Omental fat pad (tissue), 4 donors: ENCODE measurements at places on chromosomes 7 and 10. TPM values are rescaled to one million over a fixed set of nuclear protein-coding genes. Genes with fewer than 3 reads are reported as not detected.

GRCh38 chr10:13271552-13272163 lies 28.2 kb downstream of the PHYH start:
- no peak for DNase-seq

DNA sequence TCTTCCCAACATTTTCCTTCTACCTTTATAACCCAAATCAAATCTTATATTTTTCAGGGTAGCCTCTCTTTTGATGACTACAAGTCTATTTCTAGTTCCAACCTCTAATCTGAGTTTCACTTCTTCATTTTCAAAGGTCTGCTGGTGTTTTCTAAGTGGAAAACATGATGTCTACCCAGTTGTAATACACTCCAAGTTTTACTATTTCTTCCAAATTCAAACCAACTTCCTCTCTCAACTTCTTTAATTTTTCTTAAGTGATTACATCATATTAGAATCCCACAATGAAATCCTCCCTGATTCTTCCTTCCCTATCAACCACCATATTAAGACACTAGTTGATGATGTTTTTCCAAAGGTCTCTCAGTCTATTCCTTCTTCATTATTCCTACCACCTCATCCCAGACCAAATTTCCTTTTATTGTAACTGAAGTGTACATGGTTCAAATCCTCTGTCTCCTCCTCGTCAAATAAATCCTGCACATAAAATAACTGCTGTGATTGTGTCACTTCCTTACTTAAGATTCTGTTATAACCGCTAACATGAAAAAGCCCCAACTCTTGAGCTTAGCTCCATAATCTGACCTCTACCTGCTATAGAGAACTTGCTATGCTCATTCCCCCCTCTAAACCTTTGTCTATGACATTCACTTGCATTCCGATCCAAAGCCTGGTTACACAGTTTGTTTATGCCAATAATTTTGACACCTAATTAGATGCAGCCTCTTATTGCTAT lies 12.7 kb downstream of the TAS2R38 start:
- DNase-seq: no peak

GRCh38 chr7:157771689-157772088 lies 434.9 kb downstream of the DNAJB6 start:
- DNase-seq: no peak

DNA sequence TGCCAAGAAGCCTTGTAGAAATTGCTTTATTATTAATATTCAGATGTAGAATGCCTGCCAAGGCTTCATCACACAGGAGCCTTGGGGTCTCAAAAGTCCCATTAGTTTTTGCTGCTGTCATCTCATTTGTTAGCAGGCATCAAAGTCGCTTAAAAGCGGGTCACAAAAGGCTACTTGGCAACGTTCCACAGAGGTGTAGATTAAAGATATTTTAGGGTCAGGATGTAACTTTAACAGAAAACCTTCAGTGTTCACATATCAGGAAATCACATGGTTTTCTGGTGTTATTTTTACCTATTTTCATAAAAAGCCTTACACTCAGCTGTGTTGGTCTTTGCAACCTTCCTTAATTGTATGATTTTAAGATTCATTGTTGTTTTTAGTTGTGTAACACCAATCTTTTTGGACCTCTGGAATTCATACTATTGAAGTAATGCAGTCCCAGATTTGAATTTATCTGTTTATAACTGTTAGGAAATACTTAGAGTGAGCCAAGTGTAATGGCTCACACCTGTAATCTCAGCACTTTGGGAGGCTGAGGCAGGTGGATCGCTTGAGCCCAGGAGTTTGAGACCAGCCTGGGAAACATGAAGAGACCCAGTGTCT lies 65.3 kb downstream of the TET1 start:
- no peak for DNase-seq

DNA sequence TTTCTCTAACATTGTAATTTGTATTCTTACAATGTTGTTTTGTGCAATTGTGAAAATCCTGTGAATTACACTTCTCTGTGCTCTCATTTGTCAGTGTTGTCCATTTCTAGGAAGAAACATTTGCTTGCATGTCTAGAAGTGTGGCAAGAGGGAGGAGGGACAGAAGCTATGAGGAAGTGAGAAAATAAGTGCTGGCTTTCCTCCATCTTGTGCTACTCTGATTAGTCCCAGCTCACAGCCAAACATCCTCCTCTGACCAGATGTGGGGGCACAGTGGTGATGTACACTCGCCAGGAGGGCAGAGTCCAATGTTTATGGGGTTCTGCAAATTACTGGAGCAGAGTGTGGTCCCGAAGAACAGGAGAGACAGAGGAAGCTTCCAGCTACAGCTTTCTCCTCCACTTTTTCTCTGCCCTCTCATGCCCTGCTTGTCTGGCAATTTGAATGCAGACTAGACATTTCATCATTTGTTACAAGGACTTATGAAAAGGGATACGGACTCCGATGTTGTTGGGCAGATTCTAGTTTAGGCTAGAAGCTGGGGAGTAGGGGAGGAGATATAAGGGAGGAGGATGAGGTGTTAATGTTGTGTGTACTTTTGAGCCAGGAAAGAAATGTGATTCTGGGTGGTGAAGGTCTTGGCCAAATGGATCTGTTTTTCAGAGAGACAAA lies 131.0 kb upstream of the C1GALT1 start:
- DNase-seq: no peak

DNA sequence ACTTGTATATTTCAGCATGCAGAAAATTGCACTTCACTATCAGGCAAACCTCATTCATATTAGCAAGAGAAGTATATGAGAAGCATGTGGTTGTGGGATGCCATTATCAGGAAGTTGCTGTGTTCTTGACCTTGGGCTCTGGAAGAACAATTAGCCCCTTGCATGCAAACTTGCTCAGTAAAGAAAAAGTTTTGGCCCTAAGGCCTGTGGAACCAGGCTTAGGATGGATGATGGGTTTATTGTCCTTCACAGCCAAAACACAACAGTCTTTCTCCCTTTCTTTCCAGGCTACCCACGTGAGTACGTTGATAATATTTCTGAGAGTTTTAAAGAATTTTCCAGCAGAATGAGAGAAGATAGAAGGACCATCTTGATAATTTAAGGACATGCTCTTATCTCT lies 166.4 kb downstream of the AUTS2 start:
- no peak for DNase-seq

DNA sequence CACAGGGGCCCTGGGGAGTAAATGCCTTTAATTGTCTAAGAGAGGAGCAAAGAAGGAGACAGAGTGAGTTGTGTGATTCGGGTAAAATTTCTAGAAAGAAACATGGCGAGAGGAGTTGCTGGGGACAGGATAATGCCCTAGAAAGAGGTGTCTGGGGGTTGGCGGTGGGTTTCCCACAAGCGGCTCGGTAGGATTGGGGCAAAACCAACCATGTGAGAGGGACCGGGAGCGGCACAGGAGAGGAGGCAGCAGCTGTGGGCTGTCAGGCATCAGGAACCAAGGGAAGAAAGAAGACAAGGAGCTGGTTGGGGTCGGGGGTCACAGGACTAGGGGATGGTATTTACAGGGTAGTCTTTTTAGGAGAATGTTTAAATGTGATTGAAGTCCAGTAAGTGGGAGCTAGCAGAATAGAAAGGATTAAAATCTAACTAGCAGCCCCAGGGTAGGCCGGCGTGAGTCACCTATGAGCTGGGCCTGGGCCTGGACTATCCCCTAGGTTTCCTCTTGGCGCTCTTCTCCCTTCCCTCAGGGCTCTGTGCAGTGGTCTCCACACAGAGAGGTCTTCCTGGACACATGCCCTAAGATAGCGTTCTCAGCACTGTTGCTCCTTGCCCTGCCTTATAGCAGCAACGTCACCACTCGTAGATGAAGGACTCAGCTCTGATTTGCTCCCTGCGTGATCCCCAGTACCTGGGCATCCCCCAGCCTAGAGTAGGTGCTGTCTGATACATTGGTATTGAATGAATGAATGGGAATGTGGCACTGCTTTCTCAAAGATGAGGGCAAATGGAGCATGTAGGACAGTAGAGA lies 32.6 kb downstream of the IKZF1 start:
- DNase-seq: no peak

- DNase-seq: no peak
These were observed 25.7 kb upstream of the ENTPD1 start for GRCh38 chr10:95730233-95730632.

DNA sequence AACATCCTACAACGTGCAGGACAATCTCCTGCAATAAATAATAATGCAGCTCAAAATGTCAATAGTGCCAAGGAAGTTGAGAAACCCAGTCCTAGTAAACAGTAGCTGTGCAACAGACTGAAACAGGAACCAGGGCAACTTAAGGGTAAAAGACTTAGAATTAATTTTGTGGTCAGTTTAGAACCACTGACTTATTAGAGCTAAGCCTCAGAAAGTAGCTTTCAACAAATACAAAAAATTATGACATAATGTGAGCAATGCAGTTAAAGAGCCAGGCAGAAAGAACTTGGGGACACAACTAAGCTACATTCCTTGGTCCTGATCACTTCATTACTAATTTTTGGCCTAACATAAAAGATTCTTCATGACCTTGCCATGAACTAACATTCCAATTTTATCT lies 195.4 kb downstream of the MACC1 start:
- no peak for DNase-seq

DNA sequence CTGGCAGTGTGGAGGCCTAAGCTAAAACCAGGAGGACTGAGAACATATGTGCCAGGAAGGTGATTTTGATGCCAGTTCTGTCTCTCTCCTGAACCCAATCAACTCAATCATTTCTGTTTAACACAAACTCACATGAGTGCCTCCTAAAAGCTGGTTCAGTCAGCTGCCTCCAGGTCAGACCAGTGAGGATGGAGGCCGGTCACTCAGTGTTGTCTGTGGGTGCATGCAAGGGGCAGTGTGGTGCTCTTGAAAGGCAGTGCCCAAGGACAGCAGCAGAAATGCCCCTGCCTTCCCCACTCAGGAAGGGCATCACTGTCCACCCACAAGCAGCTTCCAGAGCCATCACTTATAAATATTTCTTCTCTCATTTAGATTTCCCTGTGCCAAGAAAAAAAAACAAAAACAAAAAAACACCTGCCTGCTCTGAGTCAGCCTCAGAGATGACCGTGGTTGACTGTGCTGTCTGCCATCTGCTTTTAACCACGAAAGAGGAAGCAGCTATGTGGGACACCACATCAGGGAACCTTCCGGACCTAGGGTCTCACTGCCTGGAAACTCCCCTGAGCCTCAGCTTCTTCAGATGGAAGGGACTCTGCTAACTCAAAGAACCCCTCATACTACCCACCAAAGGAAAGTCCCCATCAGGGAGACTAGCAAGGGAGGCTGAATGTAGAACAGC lies 39.1 kb downstream of the VOPP1 start:
- DNase-seq: no peak

- DNase-seq: no peak
These were observed 513.7 kb downstream of the RPS24 start for GRCh38 chr10:78547397-78547796.

DNA sequence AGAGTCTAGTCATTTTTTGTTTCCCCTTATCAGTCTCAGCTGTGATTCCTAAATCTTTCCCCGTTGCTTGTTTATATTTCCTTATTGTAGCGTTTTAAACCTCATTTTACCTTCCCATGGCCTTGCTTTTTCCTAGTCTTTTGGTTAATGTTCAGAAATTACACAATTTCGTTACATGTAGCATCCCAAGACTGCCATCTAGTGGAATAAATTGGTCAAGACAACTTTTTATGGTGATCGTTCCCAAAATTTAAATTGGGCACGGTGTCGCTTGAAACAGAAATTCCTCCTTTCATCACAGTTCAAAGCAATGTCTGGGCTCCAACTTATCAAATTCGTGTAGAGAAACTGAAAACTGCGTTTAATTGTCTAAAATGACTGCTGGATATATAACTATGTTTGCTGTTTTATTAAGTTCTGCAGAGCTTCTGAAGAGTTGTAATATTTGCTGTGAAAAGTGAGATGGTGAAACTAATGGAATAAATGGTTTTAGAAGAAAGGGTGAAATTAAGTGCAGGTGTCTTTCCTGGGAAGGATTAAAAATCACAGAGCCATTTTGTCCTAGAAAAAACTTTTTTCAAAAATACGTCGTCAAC lies 370.2 kb downstream of the PHF14 start:
- no peak for DNase-seq

DNA sequence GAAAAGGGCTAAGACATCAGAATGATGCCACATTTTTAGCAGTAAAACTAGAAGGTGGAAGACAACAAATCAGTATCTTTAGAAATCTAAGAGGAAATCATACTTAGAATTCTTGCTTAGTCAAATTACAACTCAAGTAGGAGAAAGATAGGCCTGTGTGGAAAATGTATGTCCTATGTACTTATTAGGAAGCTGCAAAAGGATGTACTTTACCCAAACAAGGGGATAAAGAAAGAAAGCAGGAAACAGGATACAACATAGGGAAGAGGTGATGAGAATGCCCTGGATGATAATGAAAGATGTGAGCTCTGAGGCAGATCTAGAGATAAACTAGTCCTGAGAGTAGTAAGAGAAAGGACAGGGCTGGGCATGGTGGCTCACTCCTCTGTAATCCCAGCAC lies 54.9 kb downstream of the RNLS start:
- no peak for DNase-seq

GRCh38 chr10:132394936-132395703 lies 1.9 kb upstream of the PWWP2B start:
- no peak for DNase-seq

GRCh38 chr10:78537018-78537417 lies 503.4 kb downstream of the RPS24 start:
- DNase-seq: no peak

DNA sequence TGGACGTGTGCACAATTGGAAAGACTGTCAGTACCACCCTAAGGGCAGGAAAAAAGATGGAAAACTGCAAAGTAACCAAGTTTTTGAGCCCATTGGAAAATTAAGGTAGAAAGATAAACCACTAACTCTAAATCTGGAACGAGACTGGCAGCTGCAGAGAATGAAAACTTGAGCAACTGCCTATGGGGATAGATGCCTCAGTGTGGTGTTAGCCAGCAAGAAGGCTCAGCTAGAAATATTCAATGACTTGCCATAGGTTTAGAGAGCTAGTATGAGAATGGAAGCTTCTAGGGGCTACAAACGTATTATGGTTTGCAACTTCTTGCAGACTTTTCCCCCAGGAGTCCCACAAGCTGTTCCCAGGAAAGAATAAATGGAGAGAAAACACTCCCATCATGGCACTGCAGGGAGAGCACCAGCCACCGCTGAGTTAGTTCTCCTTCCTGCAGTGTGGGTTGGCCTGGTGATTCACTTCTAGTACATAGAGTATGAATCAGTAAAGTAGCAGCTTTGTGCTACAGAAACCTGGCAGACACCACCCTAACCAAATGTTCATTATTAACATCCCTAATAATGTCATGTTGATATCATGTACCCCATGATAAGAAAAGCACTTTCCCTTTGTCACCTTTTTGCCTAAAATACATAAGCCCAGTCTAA lies 372.4 kb upstream of the VWC2 start:
- no peak for DNase-seq

GRCh38 chr10:30398788-30399187 lies 35.2 kb upstream of the MAP3K8 start:
- DNase-seq: no peak

- no peak for DNase-seq
These were observed 70.9 kb upstream of the CCDC71L start for GRCh38 chr7:106731646-106732444.

Gene CLDN12
- total RNA-seq: 12.6 TPM

Gene CYP3A4
- total RNA-seq: 0.60 TPM

Gene GHRHR
- not detected for total RNA-seq

Gene NDUFB8
- 106 TPM for total RNA-seq

Gene UCN3
- not detected for total RNA-seq

Gene PRPS1L1
- total RNA-seq: not detected

Gene NKX2-3
- total RNA-seq: 0.63 TPM

Gene ODAD2
- not detected for total RNA-seq
